Lower leg skin (tissue), 4 donors: ENCODE measurements at places on chromosomes 16 and 17.

- DNase-seq: no peak
These were observed 524 bp downstream of the IQCK start for GRCh38 chr16:19718624-19718965.

DNA sequence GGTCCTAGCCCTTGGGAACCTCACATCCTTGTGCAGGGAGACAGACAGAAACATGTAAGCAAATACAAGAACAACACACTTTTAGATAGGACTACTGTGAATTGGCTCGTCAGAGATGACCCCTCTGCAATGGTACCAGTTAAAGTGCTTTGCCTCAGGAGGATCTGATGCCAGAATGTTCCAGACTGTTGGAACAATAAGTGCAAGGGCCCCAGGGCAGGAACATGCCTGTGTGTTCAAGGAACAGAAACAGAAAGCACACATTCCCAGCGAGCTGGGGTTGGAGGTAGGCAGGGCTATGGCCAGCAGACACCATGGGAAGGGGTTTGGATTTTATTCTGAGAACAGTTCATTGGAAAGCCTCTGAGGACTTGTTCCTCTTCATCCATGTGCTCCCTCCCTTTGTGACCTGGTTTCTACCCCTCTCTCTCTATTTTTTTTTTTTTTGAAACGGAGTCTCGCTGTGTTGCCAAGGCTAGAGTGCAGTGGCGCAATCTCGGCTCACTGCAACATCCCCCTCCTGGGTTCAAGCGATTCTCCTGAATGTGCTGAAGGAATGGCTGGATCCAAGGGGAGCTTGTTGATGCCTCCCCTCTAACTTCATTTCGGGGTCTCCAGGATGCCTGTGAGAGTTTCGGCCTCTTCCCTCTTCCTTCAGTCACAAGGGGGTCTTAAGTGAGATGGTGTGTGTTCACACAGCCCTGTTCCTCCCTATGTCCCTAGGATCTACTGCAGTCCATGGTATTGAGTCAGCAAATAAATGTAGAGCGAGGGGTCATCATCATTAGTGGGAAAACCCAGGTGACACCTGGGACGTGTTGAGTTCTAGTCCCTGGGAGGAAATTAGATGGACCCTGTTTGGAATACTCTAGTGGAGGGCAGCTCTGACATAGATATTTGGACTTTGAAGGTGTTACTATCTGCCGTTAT lies 6.4 kb downstream of the STAT5A start:
- no peak for DNase-seq

DNA sequence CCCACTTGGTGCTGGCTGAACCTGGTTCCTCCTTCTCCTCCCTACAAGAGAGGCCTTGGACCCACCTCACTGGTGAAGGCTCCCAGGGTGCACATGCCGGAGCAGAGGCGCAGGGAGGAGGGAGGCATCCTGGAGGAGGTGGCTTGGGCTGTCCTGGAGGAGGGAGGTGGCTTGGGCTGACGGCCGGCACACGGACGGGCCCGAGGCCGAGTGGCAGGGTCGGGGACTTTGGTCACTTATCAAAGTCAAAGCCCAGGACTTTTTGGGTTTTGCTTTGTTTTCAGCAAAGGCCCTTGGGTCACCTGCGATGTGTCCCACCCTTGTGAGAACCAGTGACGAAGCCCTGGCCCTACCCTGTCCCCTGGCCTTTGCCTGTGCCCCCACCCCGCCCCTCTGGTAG lies 28.5 kb downstream of the ENDOV start:
- DNase-seq: no peak

- DNase-seq: peak; percentile 22
These were observed 6.2 kb upstream of the ABCA8 start for GRCh38 chr17:68961214-68961882.

GRCh38 chr17:7858522-7858810 lies 663 bp downstream of the CYB5D1 start:
- DNase-seq: no peak

DNA sequence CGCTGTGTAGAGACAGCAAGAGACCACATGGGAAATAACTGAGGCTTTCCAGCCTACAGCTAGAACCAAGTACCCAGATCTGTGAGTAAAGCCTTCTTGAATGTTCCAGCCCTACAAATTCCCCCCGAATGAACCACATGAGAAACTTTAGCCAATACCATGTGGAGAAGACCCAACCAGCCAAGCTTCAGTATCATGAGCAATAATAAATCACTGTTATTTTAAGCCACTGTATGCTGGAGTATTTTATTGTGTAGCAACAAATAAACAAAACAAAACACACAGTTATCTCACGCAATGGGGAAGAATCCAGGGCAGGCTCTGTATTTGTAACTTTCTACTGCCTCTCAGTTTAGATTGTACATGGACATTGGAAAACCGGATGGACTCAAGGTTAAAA lies 426.2 kb downstream of the CDH11 start:
- no peak for DNase-seq
